ENCODE measurements at places on chromosomes 4 and X.

- no peak for DNase-seq
Observed at GRCh38 chr4:73754934-73755333, 14.6 kb downstream of the CXCL8 start.

DNA sequence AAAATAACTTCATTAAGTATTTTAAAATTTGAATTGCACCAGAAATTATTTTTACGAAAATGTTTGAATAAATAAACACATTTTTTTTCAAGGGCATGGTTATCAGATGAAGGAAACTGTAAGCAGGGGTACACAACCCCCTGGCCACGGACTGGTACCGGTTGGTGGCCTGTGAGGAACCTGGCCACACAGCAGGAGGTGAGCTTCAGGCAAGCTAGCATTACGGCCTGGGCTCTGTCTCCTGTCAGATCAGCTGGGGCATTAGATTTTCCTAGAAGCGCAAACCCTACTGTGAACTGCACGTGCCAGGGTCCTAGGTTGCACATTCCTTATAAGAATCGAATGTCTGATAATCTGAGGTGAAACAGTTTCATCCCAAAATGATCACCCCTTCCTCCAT lies 1499.7 kb upstream of the AGA start:
- DNase-seq, result no peak

GRCh38 chrX:39499996-39500395 lies 597.8 kb downstream of the BCOR start:
- no peak for DNase-seq

DNA sequence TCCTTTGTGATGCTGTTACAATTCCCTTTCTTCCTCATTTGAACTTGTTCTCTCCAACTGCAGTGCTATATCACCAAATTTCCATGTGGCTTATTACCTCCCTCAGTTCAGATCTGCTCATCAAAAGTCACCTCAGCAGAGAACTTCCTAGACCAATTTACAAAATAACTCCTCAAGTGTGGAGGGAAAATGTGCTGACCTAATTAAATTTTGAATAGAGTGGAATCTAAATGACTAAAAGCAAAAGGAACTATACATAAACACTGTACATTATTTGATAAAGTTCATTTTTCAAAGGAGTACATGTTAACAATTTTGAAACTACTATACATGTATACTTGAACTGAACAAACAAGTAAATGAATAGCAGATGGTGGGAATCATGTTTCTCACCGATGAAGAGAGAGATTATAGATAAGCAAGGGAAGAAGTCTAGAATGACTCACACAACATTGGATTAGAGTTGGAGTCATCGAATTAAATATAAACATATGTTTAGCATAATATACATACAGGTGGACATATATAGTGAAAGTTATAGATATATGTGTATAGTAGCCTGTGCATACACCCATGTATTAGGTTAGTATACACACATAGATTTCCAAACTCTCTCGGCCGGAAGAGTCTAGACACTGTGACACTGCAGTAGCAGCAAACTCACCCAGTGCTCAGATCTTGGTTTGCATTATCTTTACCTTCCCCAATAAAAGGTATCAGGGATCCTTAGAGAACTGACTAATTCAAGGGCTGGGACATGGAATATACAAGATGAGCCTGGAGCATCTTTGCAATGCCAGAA lies 318.7 kb downstream of the PCDH18 start:
- no peak for DNase-seq

- DNase-seq, result no peak
Observed at GRCh38 chr4:80141543-80141942, 55.8 kb upstream of the PRDM8 start.

DNA sequence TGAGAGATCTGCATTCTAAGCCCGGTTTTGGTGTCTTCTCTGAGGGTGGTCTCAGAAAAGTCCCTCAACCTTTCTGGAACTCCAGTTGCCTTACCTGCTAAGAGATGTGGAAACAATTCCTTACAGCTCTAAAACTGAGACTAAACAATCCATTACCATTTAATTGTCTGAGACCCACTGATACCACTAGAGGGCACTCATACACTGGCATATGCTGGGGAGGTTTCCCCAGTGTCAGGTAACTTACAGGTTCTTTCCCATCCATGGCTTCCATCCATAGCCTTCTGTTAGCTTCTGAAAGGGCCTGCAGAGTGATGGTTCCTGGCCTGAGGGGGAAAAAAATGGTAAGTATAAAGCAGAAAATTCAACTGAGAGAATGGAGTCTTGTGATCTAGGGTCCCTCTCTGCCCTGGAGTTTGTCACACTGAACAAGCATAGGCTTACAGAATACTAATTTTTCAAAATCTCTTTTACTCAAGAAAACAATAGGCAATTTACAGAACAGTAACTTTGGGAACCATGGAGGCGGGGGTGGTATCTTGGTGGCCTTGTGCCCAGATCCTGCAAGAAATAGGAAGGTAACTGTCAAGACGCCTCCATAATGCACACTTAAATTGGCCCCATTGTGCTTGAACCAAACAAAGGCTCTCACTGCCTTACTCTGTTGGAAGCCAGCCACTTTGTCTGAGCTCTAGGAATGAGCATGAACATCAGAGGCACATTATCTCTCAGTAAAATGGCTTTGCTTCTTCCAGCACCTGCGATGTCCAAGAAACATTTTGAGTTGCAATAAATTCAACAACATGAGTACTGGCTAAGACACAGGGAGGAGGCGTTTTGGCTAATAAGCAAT lies 236.1 kb downstream of the OPHN1 start:
- DNase-seq, result peak; percentile 14

- no peak for DNase-seq
Observed at GRCh38 chrX:8607326-8607725, 124.6 kb downstream of the ANOS1 start.

DNA sequence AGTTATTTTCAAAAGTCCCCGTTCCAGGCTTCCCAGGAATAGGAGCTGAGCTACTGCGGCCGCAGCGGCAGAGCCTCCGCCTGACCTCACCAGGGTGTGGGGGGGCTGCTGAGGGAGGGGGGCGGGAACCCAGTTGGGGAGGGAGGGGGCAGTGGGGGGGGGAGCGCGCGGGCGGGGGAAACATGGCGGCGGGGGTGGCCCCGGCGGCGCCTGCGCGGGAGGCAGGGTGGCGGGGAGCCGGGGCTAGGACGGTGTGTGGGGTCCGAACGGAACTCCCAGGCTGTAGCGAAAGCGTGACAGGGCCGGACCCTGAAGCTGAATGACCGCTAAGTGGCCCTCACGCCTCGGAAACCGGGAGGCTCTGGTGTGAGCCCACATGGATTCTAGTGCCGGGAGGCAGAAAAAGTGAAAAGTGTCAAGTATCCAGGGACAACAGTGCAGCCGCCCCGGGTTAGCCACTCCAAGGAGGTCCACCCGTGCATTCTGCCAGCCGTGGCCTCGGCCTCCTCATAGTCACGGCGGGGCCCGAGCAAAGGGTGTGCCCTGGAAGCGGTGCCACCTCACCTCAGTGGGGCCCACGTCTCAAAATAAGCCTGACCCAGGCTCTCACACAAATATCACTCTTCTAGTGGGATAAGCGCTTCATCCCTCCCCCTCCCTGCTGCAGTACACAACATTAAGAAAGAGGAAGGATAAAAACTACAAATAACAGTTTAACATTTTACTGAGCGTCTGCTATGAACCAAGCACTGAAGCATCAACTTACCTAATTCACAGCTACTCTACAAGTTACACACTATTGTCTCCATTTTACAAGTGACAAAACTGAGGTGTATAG lies at the start of gene KLHL13:
TSS of gene KLHL13 (minus strand) at position 98 of the 838 bp plus-strand sequence. CDS start 88,337 bp downstream, outside the sequence.
- peak; percentile 69 for DNase-seq

DNA sequence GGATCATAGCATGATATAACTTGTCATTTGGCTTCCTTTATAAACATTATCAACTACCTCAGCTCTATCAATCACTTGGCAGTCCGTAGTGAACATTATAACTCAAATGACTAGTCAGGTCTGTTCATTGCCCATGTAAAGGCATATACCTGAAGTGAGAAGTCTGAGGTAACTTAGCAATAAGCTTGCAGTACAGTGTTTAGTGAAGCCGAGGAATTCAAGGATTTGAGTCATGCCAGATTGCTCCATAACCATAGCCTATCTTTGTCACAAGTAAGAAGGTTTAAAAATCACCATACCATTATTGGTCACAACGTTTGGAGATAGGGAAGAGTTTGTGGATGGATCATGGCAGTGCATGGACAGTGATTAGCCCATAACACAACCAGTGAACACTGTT lies 41.6 kb downstream of the AR start:
- no peak for DNase-seq

- no peak for DNase-seq
Observed at GRCh38 chr4:41512596-41512995, 25.4 kb upstream of the LIMCH1 start.

- no peak for DNase-seq
Observed at GRCh38 chrX:134632355-134632754, 25.9 kb downstream of the PLAC1 start.

DNA sequence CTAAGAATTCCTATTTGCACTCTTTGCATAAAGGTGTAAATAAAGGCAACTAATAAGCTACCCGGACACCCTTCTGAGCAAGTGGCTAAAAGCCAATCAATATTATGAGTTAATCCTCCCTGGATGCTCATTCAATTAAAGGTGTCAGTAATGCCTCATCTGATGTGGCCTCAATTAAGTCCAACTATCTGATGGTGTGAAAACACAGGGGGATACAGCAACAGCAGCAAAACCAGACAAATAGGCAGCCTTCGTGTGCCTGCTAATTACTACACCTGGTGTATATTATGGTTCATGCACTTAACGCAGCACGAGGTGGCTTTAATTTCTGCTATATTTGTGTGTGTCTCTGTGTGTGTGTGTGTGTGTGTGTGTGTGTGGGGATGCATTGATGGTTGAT lies 244.4 kb downstream of the DCLK2 start:
- DNase-seq, result no peak

DNA sequence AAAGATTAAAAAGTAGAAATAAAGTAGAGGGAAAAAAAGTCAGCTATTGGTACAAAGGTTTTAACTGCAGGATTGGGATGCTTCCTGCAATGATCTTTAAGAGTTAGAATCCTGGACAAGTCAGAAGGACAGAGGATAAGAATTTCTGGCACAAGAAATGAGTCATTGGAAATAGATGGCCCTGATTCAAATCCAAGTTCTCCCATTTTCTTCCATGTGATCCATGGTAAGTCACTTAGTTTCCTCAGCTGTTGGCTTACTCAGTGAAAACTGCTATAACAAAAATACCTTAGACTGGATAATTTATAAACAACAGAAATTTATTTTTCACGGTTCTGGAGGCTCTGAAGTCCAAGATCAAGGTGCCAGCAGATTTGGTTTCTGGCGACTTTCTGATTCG lies 13.3 kb upstream of the TBC1D19 start:
- no peak for DNase-seq

- DNase-seq, result peak; percentile 59
Observed at GRCh38 chr4:1793496-1793840, 375 bp downstream of the FGFR3 start.

GRCh38 chr4:186584912-186585311 lies 29.5 kb upstream of the MTNR1A start:
- DNase-seq, result no peak

DNA sequence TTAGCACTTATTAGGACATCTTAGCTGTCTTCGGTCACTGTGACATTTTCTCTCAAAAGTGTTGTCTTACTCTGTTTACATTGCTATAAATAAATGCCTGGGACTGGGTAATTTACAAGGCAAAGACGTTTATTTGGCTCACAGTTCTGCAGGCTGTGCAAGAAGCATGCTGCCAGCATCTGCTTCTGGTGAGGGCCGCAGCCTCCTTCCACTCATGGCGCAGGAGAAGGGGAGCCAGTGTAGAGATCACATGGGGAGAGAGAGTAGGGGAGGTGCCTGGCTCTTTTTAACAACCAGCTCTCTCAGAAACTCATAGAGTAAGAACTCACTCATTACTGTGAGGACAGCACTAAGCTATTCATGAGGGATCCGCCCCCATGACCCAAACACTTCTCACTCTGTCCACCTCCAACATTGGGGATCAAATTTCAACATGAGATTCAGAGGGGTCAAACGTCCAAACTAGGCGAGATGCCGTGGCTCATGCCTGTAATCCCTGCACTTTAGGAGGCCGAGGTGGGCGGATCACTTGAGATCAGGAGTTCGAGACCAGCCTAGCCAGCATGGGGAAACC lies 43.5 kb upstream of the HERC6 start:
- DNase-seq, result no peak

- no peak for DNase-seq
Observed at GRCh38 chrX:13346646-13347045, 26.8 kb upstream of the ATXN3L start.

GRCh38 chr4:187084701-187085100 lies 361.0 kb upstream of the FAT1 start:
- no peak for DNase-seq

GRCh38 chr4:102678107-102678506 lies 82.7 kb downstream of the MANBA start:
- DNase-seq, result no peak

DNA sequence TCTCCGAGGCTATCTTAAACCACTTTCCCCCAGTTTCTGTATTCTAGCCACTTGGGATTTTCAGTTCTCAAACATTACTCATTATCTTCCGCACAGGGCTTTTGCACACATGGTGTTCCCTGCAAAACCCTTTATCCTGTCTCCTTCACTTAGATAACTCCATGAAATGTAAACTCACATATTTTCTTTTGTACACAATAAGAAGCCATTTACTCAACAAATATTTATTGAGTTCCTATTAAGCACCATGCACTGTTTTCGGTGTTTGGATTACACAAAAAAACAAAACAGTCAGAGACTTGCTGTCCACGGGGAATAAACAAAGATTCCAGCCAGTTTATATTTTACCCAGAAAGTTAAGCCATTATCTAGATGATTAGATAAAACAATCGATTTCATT lies 42.5 kb upstream of the UNC5C start:
- no peak for DNase-seq

- DNase-seq, result no peak
Observed at GRCh38 chrX:65772842-65773241, 105.4 kb downstream of the MSN start.

- no peak for DNase-seq
Observed at GRCh38 chr4:152308951-152309350, 226.9 kb downstream of the FBXW7 start.

- no peak for DNase-seq
Observed at GRCh38 chr4:120062663-120063195, 3.9 kb downstream of the MAD2L1 start.

DNA sequence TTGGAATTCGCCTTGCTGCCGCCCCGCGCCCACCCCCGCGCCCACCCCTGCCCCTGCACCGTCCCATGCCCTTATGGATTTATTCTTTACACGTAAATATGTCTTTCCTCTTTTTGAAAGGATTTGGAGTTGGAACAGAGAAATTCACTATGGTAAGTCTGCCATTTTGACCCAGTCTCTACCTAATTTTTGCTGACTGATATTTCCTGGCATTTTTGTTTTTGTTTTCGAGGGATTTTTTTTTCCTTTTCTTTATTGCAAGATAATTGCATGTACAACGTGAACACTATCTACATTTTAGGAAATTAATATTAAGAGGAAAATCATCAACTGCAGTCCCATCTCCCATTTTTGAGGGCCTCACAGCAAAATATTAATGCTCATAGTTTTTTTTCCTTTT lies 468 bp upstream of the SPIN2B start:
- DNase-seq, result no peak

GRCh38 chr4:173525118-173526011 lies 4.7 kb downstream of the HAND2 start:
- peak; percentile 55 for DNase-seq
